ENCODE measurements at places on chromosomes 7 and 10.

DNA sequence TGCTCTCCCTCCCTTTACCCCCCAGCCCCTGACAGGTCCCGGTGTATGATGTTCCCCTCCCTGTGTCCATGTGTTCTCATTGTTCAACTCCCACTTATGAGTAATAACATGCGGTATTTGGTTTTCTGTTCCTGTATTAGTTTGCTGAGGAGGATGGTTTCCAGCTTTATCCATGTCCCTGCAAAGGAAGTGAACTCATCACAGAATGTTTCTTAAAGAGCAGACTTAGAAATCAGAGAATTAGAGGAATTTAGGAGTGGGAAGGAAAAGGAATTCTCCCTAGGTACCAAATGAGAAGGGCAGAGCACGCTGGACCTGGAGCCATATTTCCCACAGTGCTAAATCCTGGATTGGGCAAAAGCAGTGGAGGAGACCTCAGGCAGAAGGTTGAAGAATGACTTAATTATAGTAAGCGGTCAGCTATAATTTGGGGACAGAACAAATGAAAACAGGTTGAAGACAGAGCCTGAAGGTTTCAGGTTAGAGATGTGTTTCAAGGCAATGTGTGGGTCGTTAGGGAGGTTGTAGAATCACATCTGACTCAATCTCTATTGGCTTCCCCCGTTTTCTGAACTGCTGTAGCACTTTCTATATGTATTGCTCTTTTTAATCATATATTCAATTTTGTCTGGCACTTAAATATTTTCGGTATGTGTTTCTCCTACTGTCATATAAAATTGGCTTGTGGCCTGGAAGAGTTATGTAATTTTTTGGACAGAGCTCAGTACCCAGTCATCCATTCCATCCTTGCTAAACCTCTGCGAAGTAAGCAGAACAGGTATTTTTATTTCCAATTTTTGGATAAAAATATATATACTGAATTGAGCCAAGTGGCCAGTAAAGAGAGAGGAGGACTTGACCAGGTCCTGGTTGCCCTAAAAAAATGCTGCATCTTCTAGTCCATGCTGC is 210.5 kb upstream of the KLF6 start:
- DNase-seq: peak; percentile 23

GRCh38 chr7:143384148-143384547 is 3.0 kb downstream of the ZYX start:
- peak; percentile 47 for DNase-seq

- DNase-seq: no peak
Measured at GRCh38 chr10:78342827-78343653, 309.4 kb downstream of the RPS24 start.

DNA sequence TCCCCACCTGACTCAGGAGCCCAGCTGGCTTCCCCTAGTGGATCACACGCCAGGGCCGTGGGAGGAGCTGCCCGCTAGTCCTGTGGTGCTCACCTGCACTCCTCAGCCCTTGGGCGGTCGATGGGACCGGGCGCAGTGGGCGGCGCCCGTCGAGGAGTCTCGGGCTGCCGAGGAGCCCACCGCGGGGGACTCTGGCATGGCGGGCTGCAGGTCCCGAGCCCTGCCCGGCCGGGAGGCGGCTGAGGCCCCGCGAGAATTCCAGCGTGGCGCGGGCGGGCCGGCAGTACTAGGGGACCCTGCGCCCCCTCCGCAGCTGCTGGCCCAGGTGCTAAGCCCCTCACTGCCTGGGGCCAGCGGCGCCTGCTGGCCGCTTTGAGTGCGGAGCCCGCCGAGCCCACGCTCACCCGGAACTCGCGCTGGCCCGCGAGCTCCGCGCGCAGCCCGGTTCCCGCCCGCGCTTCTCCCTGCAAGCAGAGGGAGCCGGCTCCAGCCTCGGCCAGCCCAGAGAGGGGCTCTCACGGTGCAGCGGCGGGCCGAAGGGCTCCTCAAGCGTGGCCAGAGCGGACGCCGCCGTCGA is 367.9 kb downstream of the TYW1 start:
- no peak for DNase-seq

- DNase-seq: no peak
Measured at GRCh38 chr7:81770728-81771223, 929 bp upstream of the HGF start.

DNA sequence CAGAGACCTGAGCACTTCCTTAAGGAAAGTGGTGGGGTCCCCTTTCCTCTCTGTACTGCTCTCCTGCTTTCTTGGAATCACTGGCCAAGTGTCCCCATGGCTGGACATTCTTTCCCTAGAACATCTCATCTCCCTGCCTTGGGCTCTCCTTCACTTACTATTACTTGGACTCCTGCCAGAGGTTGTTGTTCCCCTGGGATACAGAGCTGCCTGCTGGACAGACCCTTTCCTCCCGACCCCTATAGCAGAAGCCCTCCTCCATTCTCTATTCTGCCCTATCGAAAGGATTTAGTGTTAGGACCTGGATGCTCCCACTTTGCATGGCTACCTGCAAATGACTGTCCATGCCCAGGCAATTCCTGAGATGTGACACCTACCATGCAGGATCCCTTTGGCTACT is 164.3 kb upstream of the PODXL start:
- no peak for DNase-seq
